Activated naive CD4-positive, alpha-beta T cell treated with anti-CD3 and anti-CD28 coated beads, Interleukin-2, amount 50 U/mL, for 72 hours (primary cell): ENCODE measurements at places on chromosomes 1 and 21.

GRCh38 chr1:208640295-208640694 is 396.1 kb upstream of the PLXNA2 start:
- no peak for DNase-seq

- DNase-seq: no peak
Measured at GRCh38 chr21:28971171-28971570, 21.5 kb downstream of the LTN1 start.

- DNase-seq: no peak
Measured at GRCh38 chr1:111483166-111483565, 9.4 kb downstream of the C1orf162 start.

DNA sequence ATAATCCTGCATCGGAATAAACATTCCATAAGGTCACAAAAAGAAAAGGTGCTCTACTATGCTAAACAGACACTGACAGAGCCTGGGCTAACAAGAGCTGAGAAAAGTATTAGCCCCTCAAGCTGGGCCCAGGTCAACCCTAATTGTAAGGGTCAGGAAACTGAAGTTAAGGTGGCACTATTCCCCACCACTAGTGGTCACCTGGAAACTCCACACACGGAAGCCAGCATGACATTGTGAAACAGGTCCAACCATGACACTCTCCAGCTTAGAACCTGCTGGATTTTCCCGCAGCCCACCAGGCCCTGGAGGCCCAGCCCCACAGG is 1.2 kb downstream of the PTTG1IP start:
- no peak for DNase-seq

GRCh38 chr1:108815566-108815965 is 41.3 kb downstream of the AKNAD1 start:
- no peak for DNase-seq

DNA sequence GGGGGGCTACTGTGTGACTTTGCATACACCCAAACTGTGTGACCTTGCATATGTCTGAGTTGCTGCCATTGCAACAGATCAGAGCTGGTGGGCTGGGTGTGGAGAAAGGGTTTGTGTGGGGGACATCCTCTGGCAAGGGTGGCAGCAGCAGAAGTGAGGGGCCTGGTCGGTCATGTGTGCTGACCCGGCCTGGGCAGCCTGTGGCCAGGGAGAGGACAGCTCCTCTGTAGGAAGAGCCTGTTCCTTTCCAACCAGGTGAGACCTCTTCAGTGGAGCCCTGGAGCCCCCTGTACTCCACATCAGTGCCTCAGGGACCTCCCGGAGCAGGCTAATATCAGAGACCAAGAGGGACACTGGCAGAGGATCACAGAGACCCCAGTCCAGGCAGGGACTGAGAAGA is 8.3 kb downstream of the PCSK9 start:
- no peak for DNase-seq

GRCh38 chr21:44949779-44950198 is 10.0 kb downstream of the SLX9 start:
- peak; percentile 89 for DNase-seq

GRCh38 chr1:226646026-226646869 is 92.8 kb downstream of the ITPKB start:
- no peak for DNase-seq

- no peak for DNase-seq
Measured at GRCh38 chr1:51264451-51264850, 28.4 kb downstream of the RNF11 start.

- DNase-seq: no peak
Measured at GRCh38 chr1:112982328-112982727, 26.3 kb upstream of the SLC16A1 start.
